ENCODE measurements at places on chromosomes 2 and 18.

DNA sequence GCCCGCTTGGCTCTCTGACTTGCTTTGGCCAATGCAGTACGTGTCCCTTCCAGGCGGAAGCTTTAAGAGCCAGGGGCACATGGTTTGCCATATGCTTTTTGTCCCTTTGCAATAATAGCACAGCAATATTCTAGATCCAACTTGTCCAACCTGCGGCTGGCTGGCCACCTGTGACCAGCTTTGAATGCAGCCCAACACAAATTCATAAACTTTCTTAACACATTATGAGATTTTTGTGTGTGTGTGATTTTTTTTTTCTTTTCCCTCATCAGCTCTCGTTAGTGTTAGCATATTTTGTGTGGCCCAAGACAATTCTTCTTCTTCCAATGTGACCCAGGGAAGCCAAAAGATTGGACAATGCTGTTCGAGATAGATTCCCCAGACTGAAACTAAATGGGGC lies 119.3 kb upstream of the SIX3 start:
- no peak for DNase-seq

DNA sequence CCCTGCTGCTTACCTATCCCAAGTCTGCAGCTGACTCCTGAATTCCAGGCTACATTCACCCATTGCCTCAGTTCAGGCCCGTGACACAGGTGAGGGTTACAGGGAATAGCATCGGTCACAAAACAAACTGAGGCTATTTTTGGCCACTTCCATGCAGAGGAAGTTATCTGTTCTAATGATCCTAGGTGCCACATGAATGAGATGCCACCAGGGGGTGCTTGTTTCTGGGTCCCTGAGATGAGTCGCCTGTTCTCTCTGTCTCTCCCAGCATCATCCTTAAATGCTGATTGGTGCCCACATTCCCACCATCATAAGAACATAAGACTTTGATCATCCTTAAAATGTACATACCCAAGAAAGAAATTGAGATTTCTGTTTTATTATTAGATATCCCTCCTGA lies 119.0 kb upstream of the CELF4 start:
- DNase-seq = no peak

DNA sequence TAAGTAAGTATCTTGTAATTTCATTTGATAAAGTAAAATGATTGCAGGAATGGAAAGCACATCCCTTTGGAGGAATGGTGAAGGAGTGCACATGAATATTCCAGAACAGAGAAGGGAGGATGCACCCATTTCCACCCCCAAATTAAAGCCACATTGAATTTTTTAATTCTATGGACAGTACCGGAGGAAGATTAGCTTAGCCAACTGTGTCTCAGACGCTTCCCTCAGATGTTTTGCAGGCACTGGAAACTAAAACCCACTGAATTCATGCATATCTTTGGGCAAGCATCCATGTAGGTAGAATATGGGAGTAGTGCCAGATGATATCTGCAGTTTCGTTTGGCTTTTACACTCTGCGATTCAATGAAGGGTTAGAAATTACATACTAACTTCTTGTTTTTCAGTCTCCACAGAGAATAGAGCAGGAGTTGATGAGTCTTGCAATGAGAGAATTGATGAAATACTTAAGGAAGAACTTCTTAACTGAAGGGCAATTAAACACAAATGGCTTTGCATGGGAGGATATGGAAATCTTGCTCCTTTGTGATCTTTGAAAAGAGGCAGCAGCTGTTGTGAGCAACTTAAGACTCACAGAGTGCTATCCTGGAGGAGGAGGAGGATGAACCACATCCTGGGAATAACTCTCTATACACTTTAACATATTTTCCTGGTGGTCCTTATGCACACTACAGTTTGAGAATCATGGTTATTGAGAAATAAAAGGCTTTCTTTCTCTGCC lies 71.7 kb upstream of the MYO3B start:
- no peak for DNase-seq

GRCh38 chr2:204551512-204551863 lies 6.2 kb downstream of the PARD3B start:
- no peak for DNase-seq

DNA sequence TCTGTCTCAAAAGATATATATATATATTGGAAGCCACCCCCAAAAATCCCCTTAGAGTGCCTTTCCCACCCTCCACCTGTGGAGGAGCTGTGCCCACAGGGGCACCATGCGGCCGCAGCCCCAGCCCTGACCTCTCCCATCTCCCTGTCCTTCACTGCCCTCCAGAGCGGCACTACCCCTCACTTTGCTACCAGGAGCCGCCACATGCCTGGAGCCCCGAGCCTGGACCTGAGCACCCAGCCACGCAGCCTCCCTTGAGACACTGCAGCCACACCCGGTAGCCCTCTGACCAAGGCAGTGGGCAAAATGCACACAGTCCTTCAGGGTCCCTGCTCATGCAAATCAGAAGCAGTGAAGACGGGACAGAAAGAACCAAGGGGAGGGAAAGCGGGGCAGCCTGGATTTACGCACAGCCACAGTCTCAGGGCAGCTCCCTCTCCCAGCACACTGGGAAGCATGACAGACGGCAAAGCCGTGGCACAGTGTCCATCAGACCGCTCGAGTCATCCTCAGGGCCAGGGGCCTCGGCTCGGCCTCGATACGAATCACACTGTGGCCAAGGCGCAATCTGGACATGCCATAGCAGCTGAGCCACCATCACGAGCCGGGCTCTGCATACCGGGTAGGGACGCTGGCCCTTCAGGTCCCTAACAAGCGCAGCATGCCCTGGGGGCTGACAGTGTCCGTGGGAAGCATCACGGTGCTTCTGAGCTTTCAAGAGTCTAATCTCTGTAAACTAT lies 10.1 kb downstream of the HDAC4 start:
- no peak for DNase-seq

DNA sequence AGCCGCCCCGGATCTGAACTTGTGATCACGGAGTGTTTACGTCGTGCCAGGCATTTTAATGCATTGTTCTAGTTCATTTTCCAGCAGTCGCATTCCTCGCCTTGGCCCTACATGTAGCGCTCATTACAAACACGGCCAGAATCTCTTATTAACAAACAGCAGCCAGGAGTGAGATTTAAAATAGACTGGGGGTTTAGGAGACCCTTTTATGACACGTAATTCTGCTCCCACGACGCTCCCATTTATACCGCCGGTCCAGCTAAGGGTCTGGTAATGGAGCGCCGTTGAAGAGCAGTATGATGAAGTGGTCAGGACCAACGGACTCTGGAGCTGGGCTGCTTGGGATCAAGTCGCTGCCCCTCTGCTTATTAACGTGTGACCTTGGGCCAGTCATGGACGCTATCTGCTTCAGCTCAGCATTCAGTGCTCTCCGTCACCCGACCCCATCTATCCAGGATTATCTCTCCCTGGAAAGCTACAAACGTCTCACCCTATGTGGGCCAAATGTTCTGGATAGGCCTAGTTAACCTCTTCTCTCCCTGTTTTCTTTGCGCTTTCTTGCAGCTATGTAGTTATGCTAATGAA lies 745 bp downstream of the MSH2 start:
- DNase-seq = no peak
